ENCODE measurements at places on chromosomes 11 and 22.

GRCh38 chr22:42268852-42269410 is 1.5 kb downstream of the TCF20 start:
- DNase-seq: no peak

GRCh38 chr11:64455456-64456261 is 96.7 kb downstream of the RPS6KA4 start:
- no peak for DNase-seq

GRCh38 chr11:35787013-35787504 is 124.5 kb downstream of the TRIM44 start:
- no peak for DNase-seq

GRCh38 chr11:3894128-3894731 is 38.8 kb downstream of the STIM1 start:
- DNase-seq: peak; percentile 21

DNA sequence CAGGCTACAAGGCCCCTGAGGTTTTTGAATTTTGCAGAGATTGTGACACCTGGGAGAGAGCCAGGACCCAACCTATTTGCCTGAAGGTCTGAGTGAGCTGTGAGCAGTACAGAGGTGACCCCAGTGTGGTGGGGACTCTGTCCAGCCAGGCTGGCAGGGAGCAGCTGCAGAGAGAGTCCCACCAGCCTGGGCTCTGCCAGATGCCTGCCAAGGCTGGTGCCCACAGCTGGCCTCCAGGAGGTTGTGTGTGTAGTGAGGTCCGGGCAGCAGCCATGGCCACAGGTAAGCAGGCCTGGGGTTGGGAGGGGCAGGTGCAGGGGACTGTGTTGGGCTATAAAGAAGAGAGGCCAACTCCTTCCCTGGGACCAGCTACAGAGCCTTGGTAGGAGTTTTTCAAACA is 144.8 kb downstream of the CRYBB2 start:
- DNase-seq: no peak

DNA sequence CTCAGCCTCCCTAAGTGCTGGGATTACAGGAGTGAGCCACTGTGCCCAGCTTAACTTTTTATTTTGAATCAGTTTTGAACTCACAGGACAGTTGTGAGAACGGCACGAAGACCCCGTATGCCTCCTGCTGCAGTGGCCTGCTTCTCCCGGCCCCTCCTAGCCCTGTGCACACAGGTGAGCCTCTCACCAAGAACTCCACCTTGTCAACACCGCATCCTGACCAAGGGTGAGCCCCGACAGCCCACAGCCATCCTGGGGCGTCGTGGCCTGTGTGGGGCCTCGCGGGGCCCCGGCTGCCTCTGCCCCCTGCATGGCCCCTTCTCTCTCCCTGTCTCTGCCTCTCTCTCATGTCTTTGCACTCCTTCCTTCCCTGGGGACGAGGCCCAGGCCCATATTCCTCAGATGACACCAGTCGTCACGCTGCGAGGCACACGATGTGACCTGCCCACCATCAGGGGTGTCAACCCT is 38.8 kb downstream of the GNB1L start:
- no peak for DNase-seq

DNA sequence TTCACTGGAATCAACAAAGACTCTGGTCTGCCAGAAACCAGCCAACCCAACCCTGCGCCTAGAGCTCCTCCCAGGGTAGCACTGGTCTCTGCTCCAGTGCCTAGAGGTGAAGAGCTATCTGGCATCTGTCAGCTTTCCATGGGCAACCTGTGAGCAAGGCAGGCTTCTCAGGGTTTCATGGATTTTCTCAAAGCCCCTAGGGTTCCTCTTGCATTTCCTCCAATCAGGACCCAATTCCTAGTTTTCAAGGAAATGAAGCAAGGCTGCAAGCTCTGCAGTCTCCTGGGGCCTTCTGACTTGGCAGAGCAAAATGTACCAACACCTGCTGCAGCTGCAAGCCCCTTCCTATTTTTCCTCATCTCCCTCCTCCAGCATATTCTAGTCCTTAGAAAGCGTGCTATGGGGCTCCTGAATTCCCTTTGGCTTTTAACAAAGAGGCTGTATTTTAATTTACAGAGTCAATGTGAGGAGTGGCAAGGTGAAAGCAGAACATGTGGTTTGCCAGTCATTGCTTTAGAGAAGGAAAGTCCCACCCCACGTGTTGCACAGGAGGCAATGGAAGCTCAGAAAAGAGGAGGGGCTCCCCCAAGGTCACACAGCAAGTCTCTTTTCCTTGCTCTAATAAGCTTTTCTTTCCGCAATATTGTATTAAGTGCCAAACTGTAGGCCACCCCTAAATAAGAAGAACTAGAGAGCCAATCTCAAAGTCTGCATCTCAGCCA is 33.0 kb upstream of the RIC3 start:
- no peak for DNase-seq

- no peak for DNase-seq
Observed at GRCh38 chr11:85945788-85946187, 90.6 kb downstream of the CCDC83 start.

GRCh38 chr11:103596315-103596714 is 440.1 kb upstream of the DDI1 start:
- DNase-seq: no peak

DNA sequence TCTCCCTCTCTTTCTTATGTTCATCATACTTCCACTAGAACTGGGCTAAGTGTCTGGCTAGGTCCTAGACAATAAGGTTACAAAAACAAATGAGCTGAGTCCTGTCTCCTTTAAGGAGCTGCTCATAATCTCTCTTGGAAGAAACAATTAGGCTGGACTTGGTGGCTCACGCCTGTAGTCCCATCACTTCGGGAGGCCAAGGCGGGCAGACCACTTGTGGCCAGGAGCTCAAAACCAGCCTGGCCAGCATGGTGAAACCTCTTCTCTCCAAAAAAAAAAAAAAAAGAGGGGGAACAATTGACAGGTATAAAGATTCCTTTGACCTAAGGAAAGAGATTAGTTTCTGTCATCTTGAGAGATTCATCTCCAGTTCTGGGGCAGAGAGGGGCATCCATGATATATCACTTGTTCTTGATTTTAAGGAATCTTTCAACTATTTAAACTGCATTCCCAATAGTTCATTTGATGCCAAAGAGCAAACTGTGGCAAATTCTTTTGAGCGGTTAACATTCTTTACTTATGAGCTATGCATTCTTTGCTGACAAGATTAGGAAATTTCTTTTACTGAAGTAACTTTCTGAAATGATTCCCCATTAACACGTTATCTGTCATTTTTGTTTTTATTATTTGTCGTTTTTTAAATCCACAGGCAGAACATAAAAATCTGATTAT is 125.5 kb downstream of the C11orf87 start:
- no peak for DNase-seq

- no peak for DNase-seq
Observed at GRCh38 chr11:5252192-5252918, 2.2 kb downstream of the HBG2 start.

DNA sequence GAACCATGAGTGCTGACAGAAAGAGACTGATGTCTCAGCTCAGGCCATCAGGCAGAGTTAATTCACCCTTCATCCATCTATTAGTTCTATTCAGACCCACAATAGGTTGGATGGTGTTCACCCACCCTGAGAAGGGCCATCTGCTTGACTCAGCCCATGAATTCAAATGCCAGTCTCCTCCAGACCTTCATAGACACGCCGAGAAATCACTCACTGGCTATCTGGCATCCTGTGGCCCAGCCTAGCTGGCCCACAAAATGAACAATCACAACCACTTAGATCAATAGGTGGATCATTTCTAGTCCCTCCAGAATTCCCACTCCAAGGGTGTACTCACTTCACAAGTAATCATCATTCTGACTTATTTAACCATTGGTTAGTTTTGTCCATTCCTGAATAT is 58.2 kb downstream of the MYEOV start:
- DNase-seq: no peak

- DNase-seq: no peak
Observed at GRCh38 chr11:77287615-77288273, 13.7 kb downstream of the GDPD4 start.

DNA sequence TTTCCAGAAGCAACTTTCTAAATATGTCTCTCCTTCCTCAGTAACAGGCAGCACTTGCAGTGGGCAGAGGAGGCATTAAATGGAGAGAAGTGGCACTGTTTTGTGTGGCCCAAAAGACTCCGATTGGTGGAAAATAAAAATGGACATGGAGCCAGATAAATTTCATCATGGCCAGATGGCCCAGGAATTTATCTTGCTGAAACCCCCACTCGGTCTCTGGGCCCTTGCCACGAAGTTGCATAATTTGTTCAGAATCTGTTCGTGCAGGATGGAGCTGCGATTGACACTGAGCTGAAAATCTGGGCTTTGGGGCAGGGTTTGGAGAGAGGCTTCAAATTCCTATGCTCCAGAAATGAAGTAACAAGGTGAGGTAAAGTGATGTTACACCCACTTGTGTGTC is 65.5 kb downstream of the C11orf91 start:
- no peak for DNase-seq

- DNase-seq: no peak
Observed at GRCh38 chr11:41527530-41527929, 68.1 kb upstream of the LRRC4C start.

GRCh38 chr11:31237819-31238760 is 131.4 kb downstream of the DCDC1 start:
- DNase-seq: no peak

- peak; percentile 48 for DNase-seq
Observed at GRCh38 chr22:47918276-47918921, 1155.9 kb downstream of the TBC1D22A start.

GRCh38 chr11:123434262-123434661 is 4.2 kb downstream of the GRAMD1B start:
- DNase-seq: peak; percentile 44

GRCh38 chr22:47442821-47443220 is 680.4 kb downstream of the TBC1D22A start:
- DNase-seq: no peak

DNA sequence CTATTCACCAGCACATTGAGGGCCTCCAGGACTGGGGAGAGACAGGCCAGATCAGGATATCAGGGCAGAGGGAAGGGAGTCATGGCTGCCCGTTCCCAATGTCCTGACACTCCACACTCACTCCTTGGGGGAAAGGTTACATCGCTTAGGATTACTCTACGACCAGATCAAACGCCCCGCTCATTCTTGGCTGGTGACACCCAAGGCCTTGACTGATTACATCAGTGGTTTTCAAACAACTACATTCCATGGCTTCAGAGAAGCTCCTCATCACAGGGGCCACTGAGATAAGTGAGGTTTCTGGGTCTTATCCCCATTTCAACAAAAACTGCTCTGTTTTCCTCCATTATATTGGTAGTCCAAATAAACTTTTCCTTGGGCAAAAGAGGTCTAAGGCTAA is 15.0 kb downstream of the UBE2L6 start:
- DNase-seq: no peak

GRCh38 chr22:22450343-22450839 is 58.2 kb downstream of the ZNF280B start:
- DNase-seq: no peak

DNA sequence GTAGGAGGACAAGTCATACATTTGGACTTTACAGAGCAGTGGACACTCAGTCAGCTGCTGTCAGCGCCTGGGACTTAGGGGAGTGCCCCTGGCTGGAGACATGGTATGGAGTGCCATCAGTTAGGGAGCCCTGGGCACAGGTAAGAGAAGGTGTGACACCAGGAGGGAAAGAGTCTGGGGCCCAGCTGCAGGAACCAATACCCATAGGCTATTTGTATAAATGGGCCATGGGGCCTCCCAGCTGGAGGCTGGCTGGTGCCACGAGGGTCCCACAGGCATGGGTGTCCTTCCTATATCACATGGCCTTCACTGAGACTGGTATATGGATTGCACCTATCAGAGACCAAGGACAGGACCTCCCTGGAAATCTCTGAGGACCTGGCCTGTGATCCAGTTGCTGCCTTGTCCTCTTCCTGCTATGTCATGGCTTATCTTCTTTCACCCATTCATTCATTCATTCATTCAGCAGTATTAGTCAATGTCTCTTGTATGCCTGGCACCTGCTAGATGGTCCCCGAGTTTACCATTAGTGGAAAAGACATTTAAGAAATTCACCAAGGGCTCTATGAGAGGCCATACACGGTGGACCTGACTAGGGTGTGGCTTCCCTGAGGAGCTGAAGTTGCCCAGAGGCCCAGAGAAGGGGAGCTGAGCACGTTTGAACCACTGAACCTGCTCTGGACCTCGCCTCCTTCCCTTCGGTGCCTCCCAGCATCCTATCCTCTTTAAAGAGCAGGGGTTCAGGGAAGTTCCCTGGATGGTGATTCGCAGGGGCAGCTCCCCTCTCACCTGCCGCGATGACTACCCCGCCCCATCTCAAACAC is 850 bp upstream of the MIF start:
- no peak for DNase-seq

- no peak for DNase-seq
Observed at GRCh38 chr11:12212174-12212820, 101.9 kb downstream of the MICAL2 start.

DNA sequence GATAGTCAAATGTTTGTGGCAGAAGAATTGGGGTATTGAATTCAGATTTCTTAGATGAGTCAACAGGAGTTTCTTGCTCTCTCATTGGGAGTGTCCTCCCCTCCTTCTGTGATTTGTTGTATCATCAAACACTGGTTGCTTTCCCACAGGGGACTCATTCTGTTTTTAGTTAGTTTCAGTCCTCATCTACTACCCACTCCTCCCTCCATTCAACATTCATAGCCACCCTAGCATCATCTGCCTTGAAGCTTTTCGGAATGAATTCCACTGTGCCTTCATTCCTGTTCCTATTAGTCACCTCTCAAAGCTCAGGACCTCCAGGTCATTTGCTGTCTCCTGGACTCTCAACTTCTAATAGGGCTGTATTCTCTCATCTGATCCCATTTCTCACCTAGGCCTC is 31.5 kb upstream of the RAB38 start:
- DNase-seq: no peak

- DNase-seq: no peak
Observed at GRCh38 chr22:36425977-36426523, 38.3 kb upstream of the MYH9 start.

DNA sequence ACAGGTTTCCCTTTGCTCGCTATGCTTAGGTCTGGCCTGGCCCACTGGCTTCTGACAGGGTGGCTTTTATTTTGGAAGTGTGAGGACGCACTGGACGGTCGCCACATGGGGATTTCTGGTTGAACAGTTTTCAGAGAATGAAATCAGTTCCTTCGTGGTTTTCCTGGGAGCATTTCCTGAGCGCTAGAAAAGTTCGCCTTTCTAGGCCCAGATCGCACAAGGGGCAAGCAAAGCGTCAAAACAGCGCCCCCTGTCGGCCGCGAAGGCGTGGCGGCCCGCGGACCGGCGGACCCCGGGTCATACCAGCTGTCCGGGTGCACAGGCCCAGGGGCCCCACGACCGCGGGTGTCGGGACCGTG is 12.7 kb upstream of the CYP2R1 start:
- DNase-seq: peak; percentile 83

DNA sequence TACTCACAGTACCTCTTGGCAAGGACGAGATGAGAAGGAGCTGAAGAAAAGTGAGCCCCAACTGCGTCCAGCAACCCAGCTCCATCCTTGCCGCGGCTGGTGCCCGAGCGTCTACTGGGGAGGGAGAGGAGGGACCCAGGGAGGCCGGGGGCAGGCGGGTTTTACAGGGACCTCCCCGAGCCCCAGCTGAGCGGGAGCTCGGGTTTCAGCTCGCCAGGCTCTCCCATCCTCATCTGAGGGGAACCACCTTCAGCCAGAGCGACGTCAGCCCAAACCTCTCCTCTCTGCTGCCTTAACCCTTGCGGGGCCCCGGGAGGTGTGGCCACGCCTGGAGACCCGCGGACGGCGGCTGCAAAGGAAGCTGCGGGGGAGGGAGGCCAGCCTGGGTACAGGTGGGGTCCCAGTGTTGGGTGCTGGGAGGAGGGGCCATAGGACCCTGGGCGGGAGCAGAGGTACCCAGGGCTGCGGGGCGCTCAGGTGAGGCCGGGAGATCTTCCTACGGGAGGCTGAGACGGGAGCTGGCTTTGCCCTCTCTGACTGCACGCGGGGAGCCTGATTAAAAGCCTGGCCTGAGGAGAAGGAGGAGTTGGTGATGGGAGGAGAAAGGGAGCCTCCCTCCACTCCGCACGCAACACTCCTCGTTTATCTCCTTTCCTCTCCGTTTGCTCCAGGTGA is at the start of gene PAMR1:
Gene PAMR1, minus strand, starts transcription at position 116 of the 675 bp plus-strand sequence. Its CDS starts 31 bp downstream, at position 85.
- no peak for DNase-seq
